ENCODE measurements at places on chromosomes 6 and 20.

DNA sequence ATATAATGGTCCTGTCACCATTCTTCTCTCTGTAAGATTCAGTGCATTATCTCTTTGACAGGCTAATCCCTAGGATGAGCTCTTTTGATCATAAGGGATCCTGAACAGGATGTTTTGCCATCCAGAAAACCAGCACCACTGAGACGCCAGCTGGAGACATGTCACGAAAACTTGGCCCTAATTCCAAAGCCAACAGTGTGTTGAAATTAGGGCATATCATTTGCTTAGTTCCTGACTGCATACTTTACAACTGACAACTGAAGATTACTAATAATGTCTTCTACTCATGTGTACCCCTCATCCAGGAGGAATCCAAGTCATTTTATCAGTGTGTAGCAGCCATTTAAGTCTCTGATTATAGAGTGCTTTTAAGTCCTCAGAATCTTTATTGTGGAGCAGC lies 243.6 kb downstream of the KCNQ5 start:
- no peak for DNase-seq

- DNase-seq = no peak
These were observed 287.0 kb upstream of the CHD6 start for GRCh38 chr20:41905199-41905598.

- DNase-seq = peak; percentile 55
These were observed 279.7 kb downstream of the CDC5L start for GRCh38 chr6:44667226-44667625.

DNA sequence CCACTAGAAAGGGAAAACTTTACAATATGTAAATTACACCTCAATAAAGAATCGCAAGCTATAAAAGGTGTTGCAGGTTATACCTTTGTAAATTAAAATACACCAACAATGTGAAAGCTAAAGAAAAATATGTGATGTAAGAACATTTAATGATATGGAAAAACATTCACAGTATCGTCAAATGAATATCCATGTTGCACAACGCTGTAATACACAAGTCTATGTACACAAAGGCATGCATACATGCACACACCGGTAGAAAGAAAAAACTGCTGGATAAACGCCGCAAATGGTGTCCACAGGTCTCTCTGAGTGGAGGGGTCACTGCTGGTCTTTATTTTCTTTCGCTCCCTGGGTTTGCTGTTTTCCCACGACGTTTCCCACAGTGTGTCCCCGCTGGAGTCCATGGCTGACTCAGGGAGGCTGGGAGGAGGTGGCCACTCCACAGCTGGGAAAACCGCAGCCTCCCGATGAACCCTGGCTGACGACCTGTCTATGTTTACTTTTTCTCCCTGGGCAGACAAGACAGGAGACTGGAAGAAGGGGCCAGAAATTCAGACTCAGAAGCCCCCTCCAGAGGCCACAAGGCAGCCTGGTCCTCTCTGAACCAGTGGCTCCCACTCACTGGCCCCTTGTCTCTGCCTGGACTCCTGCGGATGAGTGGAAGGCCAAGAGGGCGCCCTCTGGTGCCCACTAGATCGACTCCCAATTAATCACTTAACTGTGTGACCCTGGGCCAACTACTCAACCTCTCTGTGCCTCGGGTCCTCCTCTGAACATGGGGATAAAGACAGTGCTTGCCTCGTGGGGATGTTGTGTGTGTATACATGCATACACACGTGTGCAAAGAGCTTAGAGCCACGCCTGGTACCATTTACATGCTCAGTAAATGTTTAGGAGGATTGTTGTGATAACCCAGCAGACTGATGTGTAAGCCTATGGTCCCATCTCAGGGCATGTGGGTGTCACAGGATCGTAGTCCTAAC lies 12.8 kb upstream of the BPI start:
- DNase-seq = peak; percentile 61

GRCh38 chr6:37354526-37355384 lies 972 bp downstream of the RNF8 start:
- no peak for DNase-seq

GRCh38 chr20:37846573-37846972 lies 56.4 kb upstream of the VSTM2L start:
- no peak for DNase-seq

- DNase-seq = no peak
These were observed 99.2 kb downstream of the EDN3 start for GRCh38 chr20:59399426-59400099.

DNA sequence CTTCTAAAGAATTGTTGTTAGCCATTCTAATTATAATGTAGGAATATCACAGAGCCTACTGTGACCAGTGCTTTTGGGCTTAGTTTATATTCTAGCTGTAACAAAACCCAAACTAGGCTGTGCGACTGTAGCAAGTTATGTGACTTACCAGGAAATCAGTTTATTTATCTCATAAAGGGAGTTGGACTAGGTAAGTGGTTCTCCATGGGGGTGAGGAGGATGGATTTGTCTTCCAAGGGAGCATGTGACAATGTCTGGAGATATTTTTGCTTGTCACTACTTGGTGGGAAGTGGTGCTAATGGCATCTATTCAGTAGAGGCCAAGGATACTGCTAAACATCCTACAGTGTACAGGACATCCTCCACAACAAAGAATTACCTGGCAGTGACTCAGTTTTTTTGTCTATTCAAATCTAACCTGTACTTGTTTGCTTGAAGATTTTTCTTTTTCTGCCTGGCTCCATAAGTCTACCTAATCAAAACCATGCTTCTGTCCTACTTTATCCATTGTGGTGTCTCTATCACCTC lies 32.5 kb downstream of the ZFAND3 start:
- DNase-seq = no peak

GRCh38 chr6:142838821-142839685 lies 105.9 kb downstream of the HIVEP2 start:
- no peak for DNase-seq
